ENCODE measurements at places on chromosomes 3 and 15.

GRCh38 chr3:172137287-172138192 is 98.2 kb downstream of the FNDC3B start:
- DNase-seq: peak; percentile 80

DNA sequence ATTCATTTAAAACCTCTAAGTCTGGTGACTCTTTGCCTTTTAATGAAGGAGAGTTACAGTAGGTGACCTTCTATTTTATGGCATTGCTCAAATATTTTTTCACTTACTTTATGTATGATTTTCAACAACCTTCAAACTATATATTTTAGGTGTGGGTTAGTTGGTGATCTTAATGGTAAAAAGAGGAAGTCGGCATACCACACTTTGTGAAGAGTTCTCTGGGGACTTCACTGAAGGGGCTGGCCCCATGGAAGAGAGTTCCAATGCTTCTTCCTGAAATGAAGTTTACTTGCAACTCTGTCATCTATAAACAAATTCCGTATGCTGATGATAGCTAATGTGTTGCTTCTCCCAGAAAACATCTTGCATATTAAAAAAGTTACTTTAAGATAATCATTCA is 647.0 kb upstream of the SGO1 start:
- DNase-seq: no peak

GRCh38 chr15:74382004-74382816 is 14.8 kb upstream of the CYP11A1 start:
- DNase-seq: peak; percentile 62

- DNase-seq: no peak
Measured at GRCh38 chr15:63489352-63489751, 15.0 kb upstream of the USP3 start.

DNA sequence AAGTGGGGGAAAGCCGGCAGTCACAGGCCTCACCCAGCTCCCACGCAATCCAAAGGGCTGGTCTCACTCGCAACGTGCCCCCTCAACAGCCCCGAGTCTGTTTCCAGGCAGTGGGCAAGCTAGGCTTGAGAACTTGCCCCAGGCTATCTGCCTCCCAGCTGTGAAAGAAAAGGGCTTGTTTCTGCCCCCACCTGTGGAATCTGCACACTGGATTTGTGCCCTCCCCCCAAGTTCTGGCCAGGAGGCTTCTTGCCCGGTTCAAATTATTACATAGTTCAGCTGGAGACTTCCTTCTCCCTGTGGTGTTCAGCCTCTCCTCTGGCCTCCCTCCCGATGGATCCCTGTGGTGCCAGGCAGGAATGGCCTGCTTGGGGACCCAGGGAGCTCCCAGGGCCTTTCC is 283.9 kb upstream of the LYSMD4 start:
- no peak for DNase-seq

DNA sequence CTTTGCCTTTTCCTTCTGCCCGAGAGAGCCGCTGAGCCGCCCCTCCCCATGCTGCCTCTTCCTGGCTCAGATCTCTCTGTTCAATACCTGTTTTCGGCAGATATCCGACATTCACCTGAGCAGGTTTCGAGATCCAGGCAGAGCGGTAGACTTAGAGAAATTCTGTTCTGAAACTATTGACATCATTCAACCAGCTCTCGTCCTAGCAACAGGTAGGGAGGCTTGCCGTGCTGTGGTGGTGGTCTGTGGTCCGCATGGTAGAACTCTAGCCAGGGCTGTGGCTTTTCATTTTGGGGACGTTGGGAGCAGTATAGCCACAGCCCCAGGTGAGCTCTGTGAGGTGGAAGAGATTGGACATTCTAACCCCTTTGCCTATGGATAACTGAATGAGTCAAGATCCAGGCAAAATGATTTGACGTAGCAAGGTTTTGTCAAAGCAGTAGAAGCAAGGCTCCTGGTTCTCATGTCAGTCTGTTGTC is 810 bp downstream of the TMEM62 start:
- DNase-seq: no peak

DNA sequence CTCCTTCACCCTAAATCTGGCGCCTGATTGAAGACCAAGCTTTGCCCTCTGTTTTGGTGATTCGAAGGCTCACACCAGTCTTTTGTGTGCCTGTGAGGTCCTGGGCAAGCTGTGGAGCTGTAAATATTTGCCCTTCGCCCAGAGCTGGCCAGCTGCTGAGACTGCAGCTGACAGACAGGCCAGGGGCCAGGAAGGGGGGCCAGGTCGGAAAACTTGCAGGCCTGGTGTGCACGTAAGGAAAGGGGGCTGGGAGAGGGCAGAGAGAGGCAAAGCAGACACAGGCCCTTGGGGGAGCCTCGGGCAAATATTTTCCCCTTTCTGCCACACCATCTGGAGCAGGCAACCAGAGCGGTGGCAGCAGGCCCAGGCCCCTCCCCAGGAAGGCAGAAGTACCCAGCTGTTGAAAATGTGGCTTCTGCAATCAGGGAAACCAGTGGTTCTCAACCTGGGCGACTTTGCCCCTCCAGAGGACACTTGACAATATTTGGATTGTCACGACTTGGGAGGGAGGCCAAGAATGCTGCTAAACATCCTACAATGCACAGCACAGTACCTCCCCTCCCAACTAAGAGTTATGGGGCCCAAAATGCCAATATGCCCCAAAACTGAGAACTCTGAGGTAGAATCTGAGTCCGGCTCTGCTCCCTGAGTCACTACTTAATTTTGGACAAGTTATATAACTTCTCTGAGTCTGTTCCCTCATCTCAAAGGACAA is 2.5 kb downstream of the PDZRN3 start:
- peak; percentile 47 for DNase-seq

DNA sequence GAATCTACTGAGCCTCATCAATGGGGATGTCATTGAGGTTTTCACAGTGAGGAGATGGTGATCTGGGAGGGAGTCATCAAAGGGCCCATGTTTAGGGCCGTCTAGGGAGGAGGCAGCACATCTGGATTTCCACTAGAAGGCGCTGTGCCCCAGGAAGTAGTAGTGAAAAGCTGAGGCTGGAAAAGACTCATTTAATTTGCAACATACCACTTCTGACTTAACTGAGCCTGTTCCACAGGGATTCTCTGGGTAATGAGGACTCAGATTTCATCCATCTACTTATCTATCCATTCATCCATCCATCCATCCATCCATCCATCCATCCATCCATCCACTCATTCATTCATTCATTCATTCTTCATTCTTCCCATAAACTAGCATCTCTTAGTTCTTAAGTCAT is 17.4 kb upstream of the SHF start:
- peak; percentile 58 for DNase-seq

DNA sequence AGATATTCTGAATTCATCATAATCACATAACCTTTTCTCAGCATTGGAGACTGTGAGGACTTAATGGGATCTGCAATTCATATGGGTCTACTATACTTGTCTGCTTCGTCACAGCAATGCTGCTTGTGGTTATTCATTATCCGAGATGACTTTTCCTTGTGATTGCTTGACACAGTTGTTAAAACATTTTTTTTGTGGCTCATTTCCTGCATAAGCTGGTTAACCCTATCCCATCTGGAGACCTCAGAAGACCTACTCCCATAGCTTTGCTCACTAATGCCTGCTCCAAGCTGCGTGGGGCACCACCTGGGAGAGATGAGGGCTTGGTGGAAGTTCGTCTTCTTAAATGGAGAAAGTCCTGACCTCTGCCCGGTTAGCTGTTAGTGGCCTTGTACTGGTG is 360.8 kb downstream of the CHST2 start:
- peak; percentile 35 for DNase-seq

- DNase-seq: peak; percentile 95
Measured at GRCh38 chr15:55627730-55628368, 39.7 kb upstream of the PYGO1 start.

GRCh38 chr3:95899494-95899893 is 914.9 kb upstream of the EPHA6 start:
- DNase-seq: peak; percentile 26

GRCh38 chr3:127578168-127578567 is 12.4 kb downstream of the TPRA1 start:
- DNase-seq: no peak

- DNase-seq: peak; percentile 41
Measured at GRCh38 chr15:80234883-80235282, 17.1 kb downstream of the CTXND1 start.

- DNase-seq: no peak
Measured at GRCh38 chr15:60254416-60254815, 143.4 kb downstream of the ANXA2 start.
